ENCODE measurements at places on chromosomes 6 and 20.

DNA sequence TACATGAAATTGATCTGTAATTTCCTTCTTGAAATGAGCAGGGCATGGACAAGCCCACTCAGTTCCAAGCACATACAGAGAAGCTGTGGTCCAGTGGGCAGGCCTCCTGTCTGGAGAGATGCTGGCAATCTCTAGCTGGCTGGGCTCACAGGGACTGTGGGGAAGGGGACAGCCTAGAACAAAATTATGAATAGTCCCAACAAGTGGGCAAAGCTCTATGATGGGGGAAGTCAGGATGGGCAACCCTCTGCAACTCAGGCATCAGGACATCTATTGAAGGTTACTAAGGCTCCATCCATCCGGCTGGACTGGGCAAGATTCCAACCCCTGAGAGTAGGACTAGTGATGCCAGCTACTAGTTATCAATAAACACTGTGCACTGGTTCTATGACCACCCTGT, 40.9 kb downstream of the TRERF1 start:
- no peak for DNase-seq

DNA sequence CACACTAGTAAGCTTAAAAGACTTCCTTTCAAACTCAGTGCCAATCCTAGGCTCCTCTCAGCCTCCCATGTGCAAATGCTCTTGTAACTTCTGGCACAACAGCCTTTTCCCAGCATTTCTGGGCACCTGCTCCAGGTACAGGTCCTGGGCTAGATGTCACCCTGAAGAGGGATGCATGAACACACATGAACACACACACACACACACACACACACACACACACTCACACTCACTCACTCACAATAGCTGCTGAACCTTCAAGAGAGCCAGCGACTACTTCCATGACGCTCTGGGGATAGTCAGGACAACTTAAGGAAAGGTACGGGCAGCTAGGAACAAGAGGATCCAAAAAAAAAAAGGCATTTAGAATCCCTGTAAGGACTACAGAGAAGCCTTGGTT, 122.8 kb downstream of the INSM1 start:
- DNase-seq: no peak

DNA sequence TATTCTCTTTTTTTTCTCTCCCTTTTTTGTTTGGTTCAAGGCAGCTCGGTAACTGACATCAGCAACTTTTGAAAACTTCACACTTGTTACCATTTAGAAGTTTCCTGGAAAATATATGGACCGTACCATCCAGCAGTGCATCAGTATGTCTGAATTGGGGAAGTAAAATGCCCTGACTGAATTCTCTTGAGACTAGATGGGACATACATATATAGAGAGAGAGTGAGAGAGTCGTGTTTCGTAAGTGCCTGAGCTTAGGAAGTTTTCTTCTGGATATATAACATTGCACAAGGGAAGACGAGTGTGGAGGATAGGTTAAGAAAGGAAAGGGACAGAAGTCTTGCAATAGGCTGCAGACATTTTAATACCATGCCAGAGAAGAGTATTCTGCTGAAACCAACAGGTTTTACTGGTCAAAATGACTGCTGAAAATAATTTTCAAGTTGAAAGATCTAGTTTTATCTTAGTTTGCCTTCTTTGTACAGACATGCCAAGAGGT, 10.6 kb downstream of the HEY2 start:
- no peak for DNase-seq

DNA sequence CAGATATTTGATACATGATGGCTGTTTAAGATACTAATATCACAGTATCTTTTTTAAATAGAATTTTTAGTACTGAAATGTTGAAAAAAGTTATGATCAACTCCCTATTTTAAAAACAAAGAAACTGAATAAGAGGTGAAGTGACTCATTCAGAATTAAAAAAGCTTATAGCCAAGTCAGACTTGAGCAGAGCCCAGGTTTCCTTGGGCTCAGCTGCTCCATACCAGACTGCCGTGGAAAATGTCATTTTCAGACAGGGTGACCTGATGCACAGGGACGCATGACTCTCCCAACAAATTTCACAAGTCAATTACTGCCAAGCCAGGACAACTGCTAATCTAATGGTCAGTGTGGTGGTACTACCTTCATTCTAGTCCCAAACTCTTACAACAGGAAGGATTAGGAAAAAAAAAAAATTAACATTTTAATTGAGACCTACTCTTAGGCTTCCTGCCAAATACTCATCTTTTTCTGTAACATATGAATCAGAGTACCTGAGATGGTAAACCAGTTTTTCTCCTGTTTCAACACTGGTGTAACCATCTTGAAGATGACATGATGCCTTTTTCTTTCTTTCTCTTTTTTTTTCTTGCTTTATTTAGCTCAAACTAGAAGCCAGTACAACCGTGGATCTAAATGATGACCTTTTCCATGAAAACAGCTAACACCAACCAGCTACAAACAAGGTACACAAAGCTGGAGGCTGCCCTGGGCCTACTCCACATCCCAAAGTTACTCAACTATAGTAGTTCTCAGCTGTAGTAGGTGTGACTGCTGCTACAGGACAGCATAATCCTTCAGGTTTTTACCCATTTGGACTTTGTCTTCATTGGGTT, 30.5 kb downstream of the SLC22A23 start:
- DNase-seq: no peak
